ENCODE measurements at places on chromosomes 1 and 21.

DNA sequence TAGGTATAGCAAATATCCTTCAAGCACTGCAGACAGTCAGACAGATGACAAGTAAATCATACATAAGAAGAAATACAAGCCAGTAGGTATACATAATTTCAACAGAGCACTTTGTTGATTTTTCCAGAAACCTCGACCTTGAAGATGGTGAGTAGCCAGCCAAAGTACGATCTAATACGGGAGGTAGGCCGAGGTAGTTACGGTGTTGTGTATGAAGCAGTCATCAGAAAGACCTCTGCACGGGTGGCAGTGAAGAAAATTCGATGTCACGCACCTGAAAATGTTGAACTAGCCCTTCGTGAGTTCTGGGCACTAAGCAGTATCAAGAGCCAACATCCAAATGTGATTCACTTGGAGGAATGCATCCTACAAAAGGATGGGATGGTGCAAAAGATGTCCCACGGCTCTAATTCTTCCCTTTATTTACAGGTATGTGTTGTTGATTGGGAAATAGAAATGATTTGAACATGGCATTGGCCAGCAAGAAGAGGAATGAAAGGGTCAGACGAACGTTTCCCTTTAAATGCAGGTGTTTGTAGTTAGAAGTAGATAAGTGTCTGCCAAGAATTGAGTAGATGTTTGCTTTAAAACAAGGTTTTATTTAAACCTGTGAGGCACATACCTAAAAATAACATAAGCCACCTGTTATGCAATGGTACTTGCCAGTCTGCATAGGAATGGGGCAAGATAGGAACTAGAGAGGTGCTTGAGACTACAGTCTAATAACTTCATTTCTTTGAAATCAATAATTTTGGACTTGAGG, 2.7 kb downstream of the PDIK1L start:
- no peak for DNase-seq

GRCh38 chr1:38076038-38076437, 29.4 kb upstream of the POU3F1 start:
- no peak for DNase-seq

GRCh38 chr21:26892151-26892550, 46.9 kb upstream of the ADAMTS1 start:
- DNase-seq: no peak

DNA sequence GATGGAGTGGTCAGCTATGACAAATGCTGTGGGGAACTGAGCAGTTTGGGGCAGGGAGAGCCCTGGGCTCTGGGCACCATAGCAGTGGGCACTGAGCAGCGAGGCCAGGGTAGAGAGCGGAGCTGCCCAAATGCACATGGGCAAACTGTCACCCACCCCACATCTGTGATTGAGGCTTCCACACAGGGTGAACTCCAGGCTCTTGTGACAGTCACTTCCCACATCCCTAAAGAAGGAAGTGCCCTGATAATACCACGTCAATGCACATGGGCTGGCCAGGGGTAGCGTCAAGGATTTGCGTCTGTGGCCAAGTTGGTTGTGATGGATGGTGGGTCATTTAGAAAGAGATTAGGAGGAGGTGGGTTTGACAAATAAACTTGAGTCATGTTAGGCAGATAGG, 2.6 kb upstream of the GUCA2B start:
- DNase-seq: no peak

DNA sequence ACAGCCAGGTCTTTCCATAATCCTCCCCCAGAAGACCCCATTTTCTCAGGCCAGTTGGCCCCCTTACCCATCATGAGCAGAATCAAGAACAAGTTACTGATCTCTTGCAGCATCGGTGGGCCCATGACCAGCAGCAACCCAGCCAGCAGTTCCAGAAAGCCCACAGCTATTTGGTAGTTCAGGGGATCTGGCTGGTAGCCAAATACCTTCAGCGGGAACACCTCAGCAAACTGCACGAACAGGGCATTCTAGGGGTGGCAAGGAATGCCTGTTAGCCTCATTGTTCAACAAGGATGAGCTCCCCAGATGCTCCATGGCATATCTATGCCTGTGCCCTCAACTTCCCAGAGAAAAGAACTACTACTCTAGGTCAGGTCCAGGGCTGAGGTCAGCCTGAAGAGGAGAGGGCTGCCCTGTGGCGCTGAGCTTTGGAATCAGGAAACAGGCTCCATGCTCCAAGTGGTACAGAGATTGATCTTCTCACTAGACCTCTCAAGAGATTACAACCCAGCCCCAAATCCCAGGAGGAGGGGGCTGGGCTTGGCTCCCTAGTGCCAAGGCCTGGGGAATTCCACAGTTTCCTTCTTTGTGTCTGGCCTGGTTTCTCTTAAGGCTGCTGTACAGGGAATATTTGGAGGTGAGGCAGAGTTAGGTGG, 1.3 kb downstream of the TMEM35B start:
- DNase-seq: no peak

- no peak for DNase-seq
Observed at GRCh38 chr1:171213559-171214454, 28.7 kb downstream of the FMO2 start.
